Fibroblast of skin of right quadriceps (primary cell): ENCODE measurements at places on chromosomes 12 and 14.

GRCh38 chr14:61475316-61475715, 153.9 kb downstream of the PRKCH start:
- DNase-seq, result peak; percentile 65

DNA sequence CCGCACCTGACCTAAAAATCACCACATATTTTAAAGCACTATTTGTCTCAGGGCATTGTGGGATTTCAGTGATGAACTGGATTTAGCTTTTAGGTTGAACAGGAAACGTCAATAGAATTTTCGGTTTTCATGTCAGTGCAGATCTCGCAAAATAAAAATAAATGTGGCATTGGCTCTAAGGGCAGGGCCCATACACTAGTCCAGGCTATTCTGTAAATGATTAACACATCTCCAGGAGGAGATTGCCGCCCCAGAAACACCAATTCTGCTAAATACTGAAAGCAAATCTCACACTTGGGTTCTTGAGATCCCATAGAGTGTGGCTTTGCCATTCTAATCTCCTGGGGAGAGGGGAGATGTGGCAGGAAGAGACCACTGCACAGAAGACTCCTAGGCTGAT, 1494.0 kb upstream of the TMEM132C start:
- DNase-seq, result no peak

- DNase-seq, result peak; percentile 6
Measured at GRCh38 chr12:131755305-131756113, 44.6 kb downstream of the SFSWAP start.

GRCh38 chr12:57640175-57641042, 7.4 kb upstream of the B4GALNT1 start:
- no peak for DNase-seq

GRCh38 chr14:53969326-53969725, 12.7 kb upstream of the BMP4 start:
- no peak for DNase-seq
